AG20443 (cell line): ENCODE measurements at places on chromosomes 4 and X.

DNA sequence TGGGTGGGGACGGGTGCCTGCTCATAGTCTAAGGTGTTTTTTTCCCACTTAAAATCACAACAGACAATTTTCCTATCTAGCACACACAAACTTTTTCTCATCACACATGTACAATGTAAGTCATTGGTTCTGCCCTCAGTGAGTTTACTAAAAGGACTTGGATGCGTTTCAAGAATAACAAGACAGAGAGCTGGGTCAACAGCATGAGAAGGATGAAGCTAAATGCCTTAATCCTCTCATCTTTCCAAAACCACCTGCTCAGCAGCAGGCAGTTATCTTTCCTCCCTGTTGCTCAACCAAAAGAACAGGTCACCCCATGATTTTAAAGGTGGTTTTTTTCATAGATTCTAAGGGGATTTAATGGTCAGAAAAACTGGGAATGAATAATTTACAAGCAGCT is 40.1 kb downstream of the OFD1 start:
- DNase-seq: no peak

DNA sequence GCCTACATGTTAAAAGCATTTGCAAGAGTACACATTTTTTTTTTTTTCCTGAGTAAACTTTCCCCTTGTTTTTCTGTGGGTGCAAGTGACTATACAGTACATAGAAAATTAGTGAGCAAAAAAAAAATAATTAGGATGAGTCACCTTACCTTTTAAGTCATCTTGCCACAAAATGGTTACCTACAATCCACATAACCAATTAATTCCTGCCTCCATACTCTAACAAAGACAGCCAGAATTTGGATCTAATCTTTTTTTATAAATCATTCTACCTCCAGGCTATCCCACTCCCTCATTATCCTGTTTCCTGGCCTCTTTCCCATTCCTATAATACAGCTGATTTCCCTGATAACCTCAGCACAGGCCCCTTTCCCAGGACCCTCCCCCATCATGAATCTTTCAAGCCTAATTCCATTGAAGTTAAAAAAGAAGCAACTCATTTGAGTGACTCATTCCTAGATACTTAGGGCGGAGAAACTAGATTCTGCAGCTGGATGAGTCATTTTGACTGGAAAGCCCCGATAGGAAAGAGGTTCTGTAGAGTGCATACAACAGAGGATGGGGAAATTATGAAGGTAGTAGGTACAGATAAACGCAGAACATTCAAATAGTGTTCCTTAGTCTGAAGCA is 128.2 kb downstream of the C4orf51 start:
- peak; percentile 81 for DNase-seq

DNA sequence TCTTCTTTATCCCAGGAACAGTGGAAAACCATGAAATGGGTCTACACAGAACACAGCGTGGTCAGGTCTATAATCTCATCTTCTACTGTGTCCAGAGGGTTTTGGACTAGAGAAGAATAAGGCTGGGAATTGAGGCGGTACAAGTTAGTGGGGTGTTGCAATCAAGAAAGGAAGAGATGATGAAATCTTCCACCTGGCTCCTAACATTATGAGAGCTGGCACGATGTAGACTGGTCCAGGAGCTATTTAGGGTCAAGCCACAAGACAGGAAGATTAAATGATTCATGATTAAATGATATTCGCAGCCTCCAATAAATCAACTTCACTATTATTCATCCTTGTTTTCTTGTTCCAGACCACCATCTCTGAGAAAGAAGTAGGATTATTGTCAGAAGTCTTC is 88.0 kb downstream of the ARSF start:
- no peak for DNase-seq

DNA sequence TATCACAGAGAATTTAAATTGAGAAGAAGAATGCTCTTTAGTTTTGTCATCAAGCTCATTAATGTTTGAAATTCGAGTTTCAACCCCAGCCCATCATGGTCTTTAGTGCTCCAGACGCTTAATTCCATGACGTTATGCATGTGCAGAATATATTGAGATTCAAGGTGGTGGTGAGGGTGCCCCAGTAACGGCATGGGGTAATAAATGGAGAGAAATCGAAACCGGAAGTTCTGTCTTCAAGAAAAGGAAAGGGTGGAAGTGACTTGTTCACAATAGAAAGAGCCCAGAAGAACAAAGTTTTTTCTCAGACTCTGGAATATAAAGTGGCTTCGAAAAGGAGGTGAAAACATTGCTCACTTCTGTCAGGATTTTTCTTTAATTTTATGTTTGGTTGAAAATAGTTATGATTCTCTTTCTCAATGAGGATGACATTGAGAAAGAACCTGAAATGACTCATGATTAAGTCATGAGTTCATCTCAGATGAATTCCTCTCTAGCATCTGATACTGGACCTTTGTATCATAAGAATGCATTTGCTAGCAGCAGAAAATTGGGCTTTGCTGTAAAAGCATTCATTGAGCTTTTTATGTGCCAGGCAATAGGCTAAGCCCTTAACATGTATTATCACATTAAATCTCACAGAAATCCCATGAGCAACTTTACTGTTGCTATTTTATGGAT is 779 bp upstream of the DDX60L start:
- peak; percentile 51 for DNase-seq

DNA sequence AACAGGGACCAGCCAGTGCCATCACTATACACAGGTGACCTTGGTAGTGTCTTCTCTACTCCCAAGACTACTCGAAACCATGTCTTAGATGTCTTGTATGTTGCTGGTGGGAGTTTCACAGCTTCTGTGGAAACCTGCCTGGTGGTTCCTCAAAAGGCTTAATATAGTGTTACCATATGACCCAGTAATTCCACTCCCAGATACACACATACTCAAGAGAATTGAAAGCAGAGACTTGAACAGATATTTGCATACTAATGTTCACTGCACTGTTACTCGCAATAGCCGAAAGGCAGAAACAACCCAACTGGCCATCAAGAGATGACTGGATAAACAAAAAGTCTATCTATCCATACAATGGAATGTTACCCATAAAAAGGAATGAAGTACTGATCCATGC is 3.1 kb downstream of the TFDP3 start:
- no peak for DNase-seq

DNA sequence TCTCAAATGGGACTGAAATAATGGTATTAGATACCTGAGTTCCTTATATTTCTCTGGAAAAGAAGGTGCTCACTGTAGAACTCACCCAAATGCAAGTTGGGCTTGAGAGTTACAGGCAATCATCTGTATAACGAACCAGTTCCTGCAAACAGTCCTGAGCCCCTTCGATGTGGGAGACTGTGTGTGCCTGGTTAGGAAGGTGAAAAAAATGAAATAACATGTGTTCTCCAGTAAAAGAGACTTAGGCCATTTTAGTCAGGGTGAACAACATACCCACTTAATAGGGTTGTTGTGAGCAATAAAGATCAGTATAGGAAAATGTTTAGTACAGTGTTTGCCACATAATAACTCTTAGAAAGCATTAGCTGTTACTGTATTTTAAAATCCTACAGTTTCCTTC is 23.4 kb downstream of the STIM2 start:
- no peak for DNase-seq

DNA sequence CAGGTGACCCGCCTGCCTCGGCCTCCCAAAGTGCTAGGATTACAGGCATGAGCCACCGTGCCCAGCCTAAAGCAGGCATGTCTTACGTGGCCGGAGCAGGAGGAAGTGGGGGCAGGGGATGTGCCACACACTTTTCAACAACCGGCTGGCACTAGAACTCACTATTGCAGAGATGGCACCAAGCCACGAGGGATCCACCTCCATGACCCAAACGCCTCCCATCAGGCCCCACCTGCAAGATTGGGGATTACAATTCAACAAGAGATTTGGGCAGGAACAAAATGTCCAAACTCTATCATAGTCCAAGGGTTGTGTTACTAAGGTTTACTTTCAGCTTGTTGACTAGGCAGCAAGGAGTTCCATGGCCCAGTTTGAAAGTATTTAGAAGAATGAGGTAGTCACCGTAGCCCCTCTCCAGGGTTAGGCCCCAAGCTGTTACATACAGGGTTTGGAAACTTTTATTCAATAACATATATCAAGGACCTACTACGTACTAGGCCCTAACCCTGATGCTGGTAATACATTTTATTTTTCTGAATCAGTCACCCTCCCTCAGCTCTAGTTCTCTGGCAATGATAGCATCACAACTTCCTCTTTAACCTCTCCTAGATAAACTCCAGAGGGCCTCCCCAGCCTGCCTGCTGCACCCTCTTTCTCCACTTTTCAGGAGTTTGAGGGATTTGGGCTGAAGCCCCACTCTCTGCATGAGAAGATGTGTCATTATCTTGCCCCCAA is 18.0 kb upstream of the TBC1D14 start:
- DNase-seq: no peak

- DNase-seq: no peak
These were observed 130.4 kb upstream of the CPEB2 start for GRCh38 chr4:14871676-14872430.

GRCh38 chr4:89723096-89723495 is 113.9 kb downstream of the SNCA start:
- DNase-seq: no peak

- no peak for DNase-seq
These were observed 44.3 kb upstream of the TBL1X start for GRCh38 chrX:9420275-9421265.

- DNase-seq: no peak
These were observed 35.7 kb upstream of the ADGRA3 start for GRCh38 chr4:22551550-22551949.

DNA sequence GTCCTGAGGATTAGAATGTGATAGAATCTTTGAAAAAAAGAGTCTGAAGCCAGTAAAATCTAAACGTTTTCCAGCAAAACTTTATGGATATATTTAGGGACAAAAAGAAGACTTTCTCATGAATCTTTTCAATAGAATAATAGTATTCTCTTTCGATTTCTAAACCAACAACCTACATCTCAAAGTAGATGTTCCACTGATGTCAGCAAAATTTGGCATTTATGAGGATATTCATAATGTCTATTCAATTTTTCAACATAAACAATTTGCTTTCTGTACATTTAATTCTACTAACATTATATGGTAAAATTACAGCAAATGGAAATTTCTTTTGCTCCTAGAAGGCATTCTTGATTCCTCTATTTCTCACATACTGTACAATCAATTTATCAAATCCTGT is 886.5 kb downstream of the CENPC start:
- DNase-seq: no peak

GRCh38 chrX:11757397-11757718 is 679 bp upstream of the MSL3 start:
- no peak for DNase-seq

GRCh38 chr4:2651546-2651945 is 104.6 kb downstream of the TNIP2 start:
- no peak for DNase-seq
